ENCODE measurements at places on chromosomes 2 and 18. TPM values are rescaled to one million over a fixed set of nuclear protein-coding genes. Genes with fewer than 3 reads are reported as not detected.

SNED1 gene
- polyA plus RNA-seq: 6.6 TPM

DNA sequence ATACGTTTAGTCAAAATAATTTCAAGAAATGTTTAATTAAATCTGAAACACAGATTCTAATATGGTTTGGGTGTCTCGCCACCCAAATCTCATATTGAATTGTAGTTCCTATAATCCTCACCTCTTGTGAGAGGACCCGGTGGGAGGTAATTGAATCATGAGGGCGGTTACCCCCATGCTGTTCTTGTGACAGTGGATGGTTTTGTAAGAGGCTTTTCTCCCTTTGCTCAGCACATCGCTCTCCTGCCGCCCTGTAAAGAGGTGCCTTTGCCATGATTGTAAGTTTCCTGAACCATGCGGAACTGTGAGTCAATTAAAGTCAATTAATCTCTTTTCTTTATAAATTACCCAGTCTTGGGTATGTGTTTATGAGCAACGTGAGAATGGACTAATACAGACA, 1045.1 kb upstream of the POU3F3 start:
- H3K4me1 ChIP-seq: no peaks in the 10 kb centered on the region
- no peaks in the 10 kb centered on the region for H3K27me3 ChIP-seq
- no peak overlapping the region for H3K27ac ChIP-seq
- no peak for DNase-seq

GRCh38 chr2:159076241-159076640, 107.8 kb downstream of the TANC1 start:
- DNase-seq: no peak
- H3K27me3 ChIP-seq: no peaks in the 10 kb centered on the region
- no peak overlapping the region for H3K4me3 ChIP-seq
- no peaks in the 10 kb centered on the region for H3K36me3 ChIP-seq

- H3K4me1 ChIP-seq: no peaks in the 10 kb centered on the region
- H3K27ac ChIP-seq: no peak overlapping the region
- no peaks in the 10 kb centered on the region for H3K36me3 ChIP-seq
- H3K27me3 ChIP-seq: no peaks in the 10 kb centered on the region
These were observed 98.2 kb upstream of the LCLAT1 start for GRCh38 chr2:30348825-30349224.

DNA sequence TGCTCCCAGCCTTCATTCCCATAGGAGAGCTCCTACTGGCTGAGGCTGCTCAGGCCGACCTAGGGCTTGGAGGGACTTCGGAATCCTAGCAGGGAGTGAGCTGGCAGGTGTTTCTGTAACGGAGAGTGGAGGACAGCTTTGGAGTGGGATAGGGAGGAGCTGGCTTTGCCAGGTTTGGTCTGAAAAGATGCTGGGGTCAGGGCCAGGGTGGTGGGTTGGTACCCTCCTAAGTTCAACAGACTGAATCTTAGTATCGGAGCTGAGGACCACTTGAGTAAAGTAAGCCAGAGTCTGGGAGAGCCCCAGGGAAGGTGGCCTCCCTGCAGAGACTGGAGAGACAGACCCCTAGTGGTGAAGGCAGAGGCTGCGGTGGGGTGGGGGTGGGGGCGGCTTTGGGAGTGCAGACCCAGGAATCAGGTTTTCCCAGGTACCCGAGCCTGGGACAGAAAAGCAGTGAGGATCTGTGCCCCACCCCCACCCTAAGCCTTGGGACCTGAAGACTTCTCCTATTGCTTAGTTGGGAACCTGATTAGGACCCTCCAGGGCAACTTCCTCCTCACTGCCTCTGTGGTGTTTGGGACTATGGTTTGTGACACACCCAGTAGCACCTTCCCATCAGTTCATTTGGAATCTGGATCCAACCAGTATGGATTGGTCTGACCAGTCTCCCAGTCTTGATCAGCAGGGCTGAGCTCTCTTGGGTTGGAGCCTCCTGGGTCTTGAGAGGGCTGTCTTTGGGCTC, 3.0 kb downstream of the CNNM4 start:
- H3K27ac ChIP-seq: peak overlapping the region; percentile 80
- H3K27me3 ChIP-seq: no peaks in the 10 kb centered on the region
- no peaks in the 10 kb centered on the region for H3K36me3 ChIP-seq

- no peak overlapping the region for H3K27ac ChIP-seq
- H3K4me3 ChIP-seq: no peak overlapping the region
- DNase-seq: no peak
- peaks cover 3% of the 10 kb centered on the region for H3K36me3 ChIP-seq
These were observed 181.3 kb downstream of the CTIF start for GRCh38 chr18:48719974-48720654.

DNA sequence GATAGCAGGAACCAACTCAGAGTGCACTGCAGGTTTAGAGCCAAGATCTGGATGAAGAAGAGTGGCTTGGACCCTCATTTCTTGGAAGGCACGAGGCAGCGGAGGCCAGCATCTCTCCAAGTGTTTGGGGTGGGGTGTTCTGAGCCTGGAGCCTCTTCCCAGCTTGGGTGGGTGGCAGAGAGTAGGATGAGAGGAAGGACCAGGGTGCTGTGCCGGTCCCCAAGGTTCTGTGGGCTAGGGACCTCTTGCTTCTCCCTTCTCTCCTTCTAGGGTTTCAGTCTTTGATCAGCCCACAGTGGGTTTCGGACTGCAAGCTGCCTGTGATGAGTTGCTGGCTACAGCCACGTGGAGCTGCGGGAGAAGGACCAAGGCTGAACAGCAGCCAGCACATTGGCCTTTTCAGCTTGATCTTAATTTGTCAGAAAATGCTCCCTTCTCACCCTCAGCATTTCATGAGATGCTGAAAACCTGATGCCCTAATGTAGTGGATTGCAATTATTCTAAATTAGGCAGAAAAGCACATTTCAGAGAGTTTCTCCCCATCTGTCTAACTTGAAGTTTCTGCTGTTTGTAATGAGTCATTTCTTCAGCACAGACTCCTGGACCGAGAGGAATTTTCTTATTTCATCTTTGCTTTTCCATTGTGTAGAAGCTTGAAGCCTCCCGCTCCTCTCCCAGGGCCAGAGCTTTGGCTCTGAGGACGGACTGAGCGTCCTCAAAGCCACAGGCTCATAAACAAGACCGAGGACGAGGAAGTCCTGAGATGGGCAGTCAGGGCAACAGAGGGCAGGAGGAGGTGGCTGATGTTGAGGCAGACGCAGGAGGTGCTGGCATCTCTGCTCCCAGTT, 99.1 kb upstream of the HDAC4 start:
- no peaks in the 10 kb centered on the region for H3K27me3 ChIP-seq
- H3K4me3 ChIP-seq: no peak overlapping the region
- H3K36me3 ChIP-seq: no peaks in the 10 kb centered on the region
- no peak for DNase-seq

Data from large intestine (tissue), 12 donors.